ENCODE measurements at places on chromosomes 7 and 10.

GRCh38 chr7:148854983-148855382, 29.1 kb downstream of the EZH2 start:
- H3K4me1 ChIP-seq: no peaks in the 10 kb centered on the region
- no peak overlapping the region for H3K27ac ChIP-seq
- H3K4me3 ChIP-seq: no peak overlapping the region
- H3K27me3 ChIP-seq: no peaks in the 10 kb centered on the region
- H3K36me3 ChIP-seq: no peaks in the 10 kb centered on the region
- DNase-seq: no peak

GRCh38 chr7:144410441-144410840, 6.9 kb upstream of the NOBOX start:
- H3K27me3 ChIP-seq: no peaks in the 10 kb centered on the region
- H3K36me3 ChIP-seq: no peaks in the 10 kb centered on the region
- no peak overlapping the region for H3K27ac ChIP-seq

DNA sequence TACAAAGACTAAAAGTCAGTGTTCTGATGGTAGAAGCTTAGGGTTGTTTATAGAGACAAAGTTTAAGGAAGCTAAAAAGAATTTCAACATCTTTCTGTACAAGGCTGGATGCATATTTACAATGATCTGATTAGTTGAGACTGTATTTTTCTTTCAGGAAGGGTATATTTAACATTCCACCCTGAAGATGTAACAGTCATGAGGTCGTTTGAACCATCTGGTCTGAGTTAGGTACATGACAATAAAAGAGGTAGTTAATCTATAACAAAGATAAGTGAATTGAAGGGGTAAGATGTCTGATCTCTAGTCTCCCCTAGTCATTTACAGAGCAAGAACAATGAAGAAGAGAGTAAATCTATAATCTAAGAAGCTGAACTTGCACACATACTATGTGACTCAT, 821.2 kb downstream of the CNTNAP2 start:
- no peak overlapping the region for H3K4me3 ChIP-seq
- no peaks in the 10 kb centered on the region for H3K36me3 ChIP-seq
- H3K27me3 ChIP-seq: no peaks in the 10 kb centered on the region
- no peaks in the 10 kb centered on the region for H3K4me1 ChIP-seq
- no peak overlapping the region for H3K27ac ChIP-seq
- DNase-seq: no peak

DNA sequence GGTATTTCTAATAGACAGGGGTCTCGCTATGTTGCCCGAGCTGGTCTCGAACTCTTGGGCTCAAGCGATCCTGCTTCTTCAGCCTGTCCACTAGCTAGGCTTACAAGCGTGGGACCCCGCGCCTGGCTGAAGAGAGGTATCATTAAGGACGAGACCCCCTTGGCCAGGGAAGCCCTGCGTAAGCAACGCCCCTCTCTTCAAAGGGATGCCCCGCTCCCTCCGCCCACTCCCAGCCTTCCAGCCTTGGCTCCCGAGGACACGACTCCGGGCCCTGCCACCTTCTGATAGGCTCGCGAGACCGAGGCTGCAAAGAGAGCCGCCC, 220 bp upstream of the ZKSCAN5 start:
- H3K27ac ChIP-seq: peak overlapping the region; percentile 96
- H3K36me3 ChIP-seq: peaks cover 5% of the 10 kb centered on the region
- no peak for DNase-seq
- H3K4me3 ChIP-seq: peak overlapping the region; percentile 81
- peaks cover 46% of the 10 kb centered on the region for H3K4me1 ChIP-seq
- no peaks in the 10 kb centered on the region for H3K27me3 ChIP-seq

DNA sequence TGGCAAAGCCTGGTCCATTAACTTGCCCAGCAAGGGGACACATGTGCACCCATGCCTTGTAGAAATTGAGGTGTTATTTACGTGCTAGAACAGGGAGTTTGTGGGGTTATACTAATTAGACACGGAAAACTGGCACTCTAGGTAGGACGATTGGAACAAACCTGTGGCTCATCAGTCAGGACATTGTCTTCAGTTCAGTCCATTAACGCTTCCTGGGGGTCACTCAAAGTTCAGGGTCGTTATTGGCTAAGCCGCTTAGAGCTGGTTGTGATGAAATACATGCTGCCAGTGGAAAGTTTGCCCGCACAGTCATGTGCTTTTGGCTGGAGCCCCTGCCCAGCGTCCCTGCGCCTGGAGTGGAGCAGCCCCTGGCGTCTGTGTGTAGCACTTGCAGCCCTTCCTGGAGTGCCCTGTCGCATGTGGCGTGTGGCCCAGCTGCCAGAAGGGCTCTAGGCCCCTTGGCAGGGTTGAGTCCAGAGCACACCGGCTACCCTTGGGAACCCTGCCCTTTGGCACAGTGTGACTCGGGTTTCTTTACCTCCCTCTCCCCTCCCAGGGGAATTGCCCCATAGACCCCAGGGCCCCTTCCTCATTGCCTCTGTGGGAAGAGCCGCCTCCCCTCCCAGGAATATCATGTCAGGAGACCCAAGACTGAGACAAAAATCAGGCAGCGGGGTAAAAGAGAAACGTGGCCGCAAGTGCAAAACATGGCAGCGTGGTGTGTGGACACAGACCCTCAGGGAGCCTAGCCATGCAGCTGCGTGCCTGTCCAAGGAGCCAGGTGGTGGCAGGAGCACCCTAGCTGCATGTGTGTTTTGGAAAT, 9.8 kb downstream of the ZNF775 start:
- H3K4me1 ChIP-seq: no peaks in the 10 kb centered on the region
- no peaks in the 10 kb centered on the region for H3K27me3 ChIP-seq
- no peaks in the 10 kb centered on the region for H3K36me3 ChIP-seq
- no peak overlapping the region for H3K4me3 ChIP-seq
- DNase-seq: no peak

DNA sequence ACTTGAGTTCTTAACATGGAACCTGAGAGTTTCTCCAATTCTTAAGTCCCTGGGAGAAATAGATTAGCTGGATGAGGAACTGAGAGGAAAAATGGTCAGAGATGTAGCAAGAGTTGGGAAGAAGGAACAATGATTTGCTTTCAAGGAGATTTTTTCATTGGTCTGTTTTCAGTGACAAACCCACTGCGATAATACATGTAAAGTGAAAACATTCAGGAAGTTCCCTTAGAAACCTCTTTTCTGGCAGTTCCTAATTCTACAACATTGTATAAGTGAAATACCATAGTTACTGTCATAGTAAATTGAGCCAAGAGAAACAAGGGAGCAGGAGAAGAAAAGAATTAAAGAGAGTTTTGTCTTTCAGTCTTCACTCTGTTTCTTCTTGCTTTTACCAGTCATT, 12.1 kb upstream of the MAGI2 start:
- no peaks in the 10 kb centered on the region for H3K36me3 ChIP-seq
- H3K27me3 ChIP-seq: no peaks in the 10 kb centered on the region
- no peaks in the 10 kb centered on the region for H3K4me1 ChIP-seq
- H3K27ac ChIP-seq: no peak overlapping the region

GRCh38 chr10:42112331-42113157, 525.8 kb downstream of the ZNF33B start:
- H3K36me3 ChIP-seq: no peaks in the 10 kb centered on the region
- H3K4me1 ChIP-seq: no peaks in the 10 kb centered on the region
- H3K27ac ChIP-seq: no peak overlapping the region
- no peaks in the 10 kb centered on the region for H3K27me3 ChIP-seq
- H3K4me3 ChIP-seq: no peak overlapping the region
- DNase-seq: no peak

GRCh38 chr7:112381311-112382091, 68.8 kb upstream of the IFRD1 start:
- no peaks in the 10 kb centered on the region for H3K27me3 ChIP-seq
- H3K36me3 ChIP-seq: no peaks in the 10 kb centered on the region
- DNase-seq: no peak
- no peaks in the 10 kb centered on the region for H3K4me1 ChIP-seq

GRCh38 chr10:4101918-4102654, 317.1 kb upstream of the KLF6 start:
- no peaks in the 10 kb centered on the region for H3K4me1 ChIP-seq
- H3K4me3 ChIP-seq: no peak overlapping the region
- H3K27me3 ChIP-seq: no peaks in the 10 kb centered on the region

DNA sequence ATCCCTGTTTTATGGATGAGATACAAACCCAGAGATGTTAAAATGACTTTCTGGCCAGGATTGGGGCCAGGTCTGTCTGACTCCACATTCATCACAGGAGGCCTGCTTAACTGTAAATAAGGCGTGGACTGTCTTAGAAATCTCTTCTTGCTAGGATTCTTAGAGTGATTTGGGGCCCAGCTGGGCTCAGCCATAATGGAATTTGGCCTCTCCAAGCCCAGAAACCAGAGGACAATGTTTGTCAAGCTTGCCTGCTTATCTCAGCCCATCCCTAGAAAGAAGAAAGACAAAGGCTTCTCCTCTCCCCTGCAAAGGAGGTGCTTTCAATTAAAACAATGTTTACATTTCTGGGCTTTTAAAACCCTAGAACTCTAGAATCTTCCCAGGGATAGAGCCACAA, 2.9 kb downstream of the HABP2 start:
- H3K4me1 ChIP-seq: no peaks in the 10 kb centered on the region
- no peaks in the 10 kb centered on the region for H3K27me3 ChIP-seq
- no peak for DNase-seq
- H3K36me3 ChIP-seq: no peaks in the 10 kb centered on the region
- no peak overlapping the region for H3K27ac ChIP-seq
- H3K4me3 ChIP-seq: no peak overlapping the region

DNA sequence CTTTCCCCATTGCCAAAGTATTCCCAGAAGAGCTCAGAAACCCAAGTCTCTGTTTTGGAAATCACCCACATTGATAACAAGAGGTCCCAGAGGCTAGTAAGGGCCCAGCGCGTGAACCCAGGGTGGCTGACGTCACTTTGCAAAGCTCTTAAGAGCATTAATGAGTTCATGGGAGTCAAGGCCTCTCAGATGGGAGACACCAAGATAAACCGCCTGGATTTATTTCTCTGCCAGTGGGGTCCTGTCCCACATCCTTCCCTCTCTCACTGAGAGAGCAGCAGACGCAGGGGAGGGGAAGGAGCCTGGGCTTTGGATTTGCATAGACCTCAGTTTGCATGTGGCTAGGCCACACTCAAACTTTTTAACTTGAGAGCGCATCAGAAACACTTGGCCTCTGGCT, 184.8 kb upstream of the PDE1C start:
- DNase-seq: no peak
- H3K4me3 ChIP-seq: no peak overlapping the region
- peak overlapping the region; percentile 20 for H3K27ac ChIP-seq
- no peaks in the 10 kb centered on the region for H3K36me3 ChIP-seq
- peaks cover 8% of the 10 kb centered on the region for H3K4me1 ChIP-seq
- no peaks in the 10 kb centered on the region for H3K27me3 ChIP-seq

DNA sequence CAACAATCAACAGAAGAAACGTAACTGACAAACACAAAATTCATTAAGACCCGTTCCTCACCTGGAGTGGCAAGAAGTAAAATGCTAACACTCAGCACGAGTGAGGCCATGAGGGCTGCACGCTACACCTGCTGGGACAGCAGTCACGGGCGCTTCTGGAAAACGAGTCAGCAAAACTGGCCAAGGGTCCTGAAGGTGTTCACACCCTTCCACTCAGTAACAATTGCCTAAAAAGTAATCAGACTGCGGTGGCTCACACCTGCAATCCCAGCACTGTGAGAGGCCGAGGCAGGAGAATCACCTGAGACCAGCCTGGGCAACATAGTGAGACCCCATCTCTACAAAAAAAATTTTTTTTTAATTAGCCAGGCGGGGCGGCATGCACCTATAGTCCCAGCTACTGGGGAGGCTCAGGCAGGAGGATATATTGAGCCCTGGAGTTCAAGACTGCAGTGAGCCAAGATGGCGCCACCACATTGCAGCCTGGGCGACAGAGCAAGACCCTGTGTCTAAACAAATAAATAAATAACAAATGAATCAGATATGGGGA, 199.1 kb downstream of the MAD1L1 start:
- H3K4me1 ChIP-seq: no peaks in the 10 kb centered on the region
- DNase-seq: no peak
- no peaks in the 10 kb centered on the region for H3K27me3 ChIP-seq
- H3K36me3 ChIP-seq: peaks cover 2% of the 10 kb centered on the region
- H3K4me3 ChIP-seq: no peak overlapping the region

GRCh38 chr10:118725886-118726500, 28.8 kb downstream of the CACUL1 start:
- H3K4me3 ChIP-seq: no peak overlapping the region
- peaks cover 6% of the 10 kb centered on the region for H3K4me1 ChIP-seq
- no peak overlapping the region for H3K27ac ChIP-seq
- H3K36me3 ChIP-seq: no peaks in the 10 kb centered on the region
- no peak for DNase-seq

DNA sequence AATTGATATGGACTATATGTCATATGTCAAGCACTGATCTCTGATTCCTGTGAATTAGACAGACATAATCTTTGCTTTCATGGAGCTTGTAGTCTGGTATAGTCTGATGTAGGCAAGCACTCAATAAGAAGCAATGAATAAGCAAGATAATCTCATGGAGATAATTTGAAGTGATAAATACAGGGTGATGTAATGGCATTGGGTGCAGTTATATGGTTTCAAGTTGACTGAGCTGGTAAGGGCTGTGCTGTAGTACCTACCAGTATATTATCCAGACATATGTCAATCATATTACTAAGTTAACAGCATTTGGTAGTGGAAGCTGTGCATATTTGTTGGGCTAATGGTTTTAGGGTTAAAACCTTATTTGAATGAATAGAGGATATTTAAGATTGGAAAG, 117.5 kb upstream of the PRPS1L1 start:
- no peaks in the 10 kb centered on the region for H3K36me3 ChIP-seq
- H3K4me3 ChIP-seq: no peak overlapping the region
- no peaks in the 10 kb centered on the region for H3K27me3 ChIP-seq
- no peaks in the 10 kb centered on the region for H3K4me1 ChIP-seq

- no peak overlapping the region for H3K27ac ChIP-seq
- H3K4me3 ChIP-seq: no peak overlapping the region
- no peak for DNase-seq
- no peaks in the 10 kb centered on the region for H3K36me3 ChIP-seq
Observed at GRCh38 chr7:90672210-90672609, 76.1 kb downstream of the CDK14 start.

- no peak for DNase-seq
- no peaks in the 10 kb centered on the region for H3K27me3 ChIP-seq
- H3K4me1 ChIP-seq: no peaks in the 10 kb centered on the region
- no peak overlapping the region for H3K4me3 ChIP-seq
Observed at GRCh38 chr10:4397337-4397736, 428.7 kb upstream of the AKR1E2 start.

DNA sequence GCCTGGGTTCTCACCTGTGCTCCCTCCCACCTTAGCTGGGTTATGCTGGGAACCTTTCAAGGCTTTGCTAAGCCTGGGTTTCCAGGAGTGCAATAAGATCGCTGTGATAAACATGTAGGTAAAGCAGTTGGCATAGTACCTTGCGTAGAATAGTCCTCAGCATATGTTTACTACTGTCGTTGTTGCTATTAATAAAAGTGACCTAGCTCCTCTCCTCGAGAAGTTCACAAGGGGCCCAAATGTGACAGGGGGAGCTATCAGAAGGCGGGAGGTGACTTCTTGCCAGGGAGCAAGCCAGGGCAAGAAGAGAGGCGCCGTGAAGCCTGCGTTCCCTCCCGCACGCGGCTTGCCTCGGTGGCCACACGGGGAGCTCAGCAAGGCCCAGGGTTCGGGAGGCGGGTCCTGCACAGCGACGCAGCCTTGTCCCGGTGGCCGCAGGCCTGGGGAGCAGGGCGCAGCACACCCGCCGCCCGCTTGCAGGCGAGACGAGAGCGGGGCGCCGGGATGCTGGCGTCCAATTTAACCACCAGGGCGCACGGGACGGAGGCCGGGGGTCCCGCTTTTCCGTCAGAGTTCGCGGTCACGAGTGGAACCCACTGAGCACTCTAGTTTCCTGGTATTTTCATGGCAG, 106.2 kb downstream of the SNX10 start:
- peaks cover 19% of the 10 kb centered on the region for H3K27me3 ChIP-seq
- H3K4me1 ChIP-seq: no peaks in the 10 kb centered on the region
- DNase-seq: no peak
- peak overlapping the region; percentile 34 for H3K27ac ChIP-seq
